ENCODE measurements at places on chromosomes 12 and 14. TPM values are rescaled to one million over a fixed set of nuclear protein-coding genes. Genes with fewer than 3 reads are reported as not detected.

Gene MANSC4
- not detected for total RNA-seq

Gene KRT71
- total RNA-seq, result not detected

Gene BCL2L14
- total RNA-seq, result not detected

Gene RPGRIP1
- total RNA-seq, result 0.38 TPM

Gene BHLHE41
- 35.8 TPM for total RNA-seq

Gene TPH2
- total RNA-seq, result not detected

Gene ZCRB1
- total RNA-seq, result 51.8 TPM

Gene CLEC2A
- total RNA-seq, result not detected

All from left cardiac atrium (tissue), 4 donors.